Stimulated activated CD4-positive, alpha-beta T cell treated with anti-CD3 and anti-CD28 coated beads, Interleukin-2, amount 100 ng/mL, for 48 hours (primary cell): ENCODE measurements at places on chromosomes 6 and 20.
A peak's percentile ranks its signal among the peaks of the same experiment; 100 is the strongest.

DNA sequence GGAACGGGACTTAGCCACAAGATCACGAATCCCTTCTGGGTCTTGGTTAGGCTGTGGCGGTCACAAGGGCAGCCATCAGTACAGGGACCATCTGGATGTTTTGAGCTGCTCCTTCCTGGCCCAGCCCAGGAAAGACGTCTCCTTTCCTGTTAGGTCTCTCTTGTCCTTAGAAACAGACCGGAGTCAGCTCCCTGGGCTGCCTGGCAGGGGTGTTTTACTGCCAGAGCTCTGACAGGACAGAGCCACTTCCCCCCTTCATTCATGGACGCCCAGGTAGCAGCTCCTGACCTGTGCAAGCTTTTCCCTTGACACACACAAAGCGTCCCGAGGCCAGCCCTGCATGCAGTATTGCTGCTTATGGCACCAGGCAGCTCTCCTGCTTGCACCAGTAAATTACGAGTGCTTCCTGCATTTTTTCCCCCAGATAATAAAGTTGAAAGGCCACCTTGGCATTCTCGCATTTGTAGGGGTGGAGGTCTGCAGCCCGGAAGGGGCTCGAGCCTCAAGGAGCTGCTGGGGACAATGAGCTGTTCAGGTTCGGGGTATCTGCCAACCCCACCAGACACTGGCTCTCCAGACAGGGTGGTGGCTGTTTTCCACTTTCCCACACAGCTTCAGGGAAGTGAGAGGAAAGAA, 87.4 kb downstream of the NOL4L start:
- no peak for DNase-seq

GRCh38 chr6:80742481-80742880, 636.0 kb downstream of the BCKDHB start:
- no peak for DNase-seq

DNA sequence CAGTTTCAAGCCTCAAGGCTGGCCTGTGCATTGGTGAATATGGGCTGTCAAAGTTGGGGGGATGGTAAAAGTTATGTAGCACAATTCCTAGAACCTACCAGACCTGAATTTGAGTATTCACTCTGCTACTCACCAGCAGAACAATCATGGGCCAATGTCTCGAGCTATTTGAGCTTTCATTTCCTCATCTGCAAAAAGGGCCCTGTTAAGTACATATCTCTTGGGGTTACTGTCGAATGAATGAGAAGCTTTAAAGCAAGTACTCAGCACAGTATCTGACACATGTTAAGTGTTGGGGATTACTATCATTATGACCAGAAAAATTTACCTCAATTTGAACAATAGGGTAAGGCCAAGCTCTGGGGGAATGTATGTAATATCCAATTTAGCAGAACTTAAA, 13.5 kb upstream of the ENPP4 start:
- DNase-seq: no peak

- no peak for DNase-seq
Observed at GRCh38 chr6:142482974-142483373, 181.2 kb downstream of the ADGRG6 start.

GRCh38 chr6:7848229-7848628, 62.4 kb downstream of the TXNDC5 start:
- DNase-seq: no peak

DNA sequence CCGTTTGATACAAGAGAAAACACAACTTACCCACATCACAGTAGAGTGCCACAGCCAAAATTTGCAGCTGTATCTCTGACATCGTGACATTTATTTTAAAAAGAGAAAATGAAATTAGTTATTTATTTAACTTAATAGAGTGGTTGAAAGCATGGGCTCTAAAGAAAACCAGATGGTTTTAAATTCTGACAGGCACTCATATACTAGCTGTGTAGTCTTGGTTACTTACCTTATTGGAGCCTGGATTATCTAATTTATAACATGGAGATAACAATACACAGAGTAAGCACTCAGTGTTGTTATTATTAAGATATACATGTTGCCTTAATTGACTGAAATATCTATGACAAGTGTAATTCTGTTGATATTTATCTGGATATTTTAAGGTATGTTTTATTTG, 334.9 kb downstream of the GRIK2 start:
- no peak for DNase-seq

GRCh38 chr20:19628570-19629134, 129.4 kb upstream of the RIN2 start:
- peak; percentile 54 for DNase-seq

- DNase-seq: no peak
Observed at GRCh38 chr6:27837625-27838057, 74.6 kb downstream of the OR2B2 start.
